NCI-H2227 treated with DMSO at 0.1 percent for 48 hours (cell line): ENCODE measurements at places on chromosomes 7 and 10.

DNA sequence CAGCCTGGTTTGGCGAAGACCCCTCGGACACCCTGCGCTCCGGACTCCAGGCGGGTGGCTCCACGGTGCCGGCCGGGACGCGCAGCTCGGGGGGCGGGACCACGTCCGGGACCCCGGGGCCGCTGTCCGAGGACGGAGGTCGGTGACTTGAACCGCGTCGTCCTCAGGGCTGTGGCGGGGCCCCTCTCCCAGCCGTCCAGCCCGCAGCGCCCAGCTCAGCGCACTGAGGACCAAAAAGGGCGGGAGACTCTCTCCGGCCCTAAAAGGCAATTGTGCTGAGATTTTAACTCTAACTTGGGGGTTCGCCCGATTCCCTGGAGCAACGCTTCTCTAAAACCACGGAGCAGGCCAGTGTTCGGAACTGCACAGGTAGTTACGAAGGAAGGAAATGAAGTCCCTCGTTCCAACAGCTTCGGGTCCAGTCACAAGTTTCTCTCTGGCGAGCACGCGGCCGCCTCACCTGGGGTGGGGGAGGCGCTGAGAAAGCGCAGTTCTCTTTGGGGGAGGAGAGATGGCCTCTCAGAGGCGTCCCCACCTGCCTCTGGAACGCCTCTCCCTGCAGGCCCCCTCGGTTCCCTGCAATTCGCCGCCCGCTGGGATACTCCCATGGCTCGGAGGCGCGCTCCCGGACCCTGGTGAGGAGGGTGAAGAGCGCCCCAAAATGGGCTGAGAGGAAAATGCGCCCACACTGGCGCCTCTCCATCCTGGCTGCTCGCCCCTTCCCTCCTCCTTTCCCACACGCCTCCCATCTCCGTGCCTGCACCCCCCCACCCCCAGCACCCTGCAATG is 352.7 kb downstream of the DNAJB6 start:
- no peak for DNase-seq

DNA sequence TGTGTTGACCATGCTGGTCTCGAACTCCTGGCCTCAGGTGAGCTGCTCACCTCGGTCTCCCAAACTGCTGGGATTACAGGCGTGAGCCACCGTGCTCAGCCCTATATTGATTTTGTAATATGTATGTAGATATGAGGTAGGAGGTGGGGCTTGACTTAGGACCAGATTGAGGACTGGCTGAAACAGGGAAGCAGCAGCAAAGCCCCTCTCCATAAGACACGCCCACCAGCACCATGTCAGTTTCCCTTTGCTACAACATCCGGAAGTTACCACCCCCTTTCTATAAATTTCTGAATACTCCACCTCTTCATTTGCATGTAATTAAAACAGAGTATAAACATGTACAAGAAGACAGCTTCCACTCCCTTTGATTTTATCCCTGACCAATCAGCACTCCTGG is 47.9 kb upstream of the MYL10 start:
- peak; percentile 72 for DNase-seq

DNA sequence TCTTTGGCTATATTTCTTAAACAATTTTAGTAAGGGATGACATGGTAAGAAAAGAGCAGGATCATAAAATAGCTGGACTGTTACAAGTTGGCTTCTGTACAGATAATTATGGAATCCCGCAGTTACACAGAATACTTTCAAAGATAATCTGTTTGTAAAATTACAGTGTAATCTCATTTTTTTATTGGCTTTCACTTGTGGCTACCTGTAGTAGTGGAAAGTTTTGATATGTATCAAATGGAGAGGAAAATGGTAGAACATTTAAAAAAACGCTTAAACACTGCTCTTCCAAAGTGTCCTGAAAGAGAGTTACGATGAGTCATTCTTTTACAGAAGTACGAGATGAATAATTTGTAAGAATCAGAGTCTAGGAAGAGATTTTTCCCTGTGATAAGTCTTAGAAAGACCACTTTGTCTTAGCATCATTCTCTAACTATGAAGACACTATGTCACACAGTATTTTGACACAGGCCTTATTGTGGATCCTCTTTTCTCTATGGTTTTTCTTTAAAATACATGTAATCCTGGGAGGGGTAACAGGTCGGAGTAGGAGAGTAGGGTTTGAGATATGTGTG is 215.0 kb upstream of the DKK1 start:
- no peak for DNase-seq

DNA sequence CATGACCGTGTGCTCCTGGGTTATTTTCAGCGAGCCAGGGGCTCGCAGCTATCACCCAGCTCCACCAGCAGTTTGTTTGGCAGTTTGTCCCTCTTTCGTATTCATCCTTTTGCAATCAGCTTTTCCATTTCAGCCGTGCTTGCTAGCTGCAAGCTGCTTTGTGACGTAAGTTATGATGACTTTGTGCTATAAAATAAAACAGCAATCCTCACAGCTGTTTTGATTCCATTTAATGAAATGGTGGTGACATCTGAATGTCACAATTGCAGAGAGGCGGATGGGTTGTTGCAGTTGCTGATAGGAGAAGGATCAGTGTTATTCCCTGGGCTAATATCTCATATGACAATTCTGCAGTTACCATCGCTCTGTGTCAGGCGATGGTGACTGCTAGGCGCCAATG is 251.7 kb downstream of the SNX10 start:
- no peak for DNase-seq

DNA sequence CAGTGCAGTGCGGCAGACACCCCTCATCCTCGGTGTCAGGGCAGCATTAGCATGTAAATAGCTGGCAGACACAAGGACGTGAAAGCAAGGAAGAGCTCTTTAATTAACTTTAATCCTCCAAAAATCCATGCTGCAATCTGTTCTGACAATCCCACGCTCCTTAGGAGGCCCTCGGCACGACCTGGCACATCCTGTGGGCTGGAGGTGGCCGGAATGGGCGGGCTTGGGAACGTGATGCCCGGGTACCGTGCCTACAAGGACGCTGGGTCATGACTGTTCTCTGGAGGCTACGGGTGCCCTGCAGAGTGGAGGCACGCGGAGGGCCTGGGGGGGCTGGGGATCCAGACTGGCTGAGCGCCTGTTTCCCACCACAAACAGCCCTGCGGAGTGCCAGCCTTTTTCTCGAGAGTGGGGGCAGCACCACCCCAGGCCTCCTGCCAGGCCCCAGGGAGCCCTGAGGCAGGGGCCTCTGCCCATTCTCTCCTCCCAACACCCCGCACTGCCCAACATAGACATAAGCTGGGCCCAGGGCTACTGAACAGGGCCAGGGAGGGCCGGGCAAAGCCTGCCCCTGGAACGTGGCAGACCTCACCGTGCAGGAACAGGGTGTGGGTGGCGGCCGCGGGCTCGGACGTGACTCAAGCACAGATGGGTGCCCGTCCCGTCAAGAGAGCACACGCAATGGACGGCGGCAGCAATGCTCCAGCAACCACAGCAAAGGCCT is 189.3 kb downstream of the MAD1L1 start:
- no peak for DNase-seq

DNA sequence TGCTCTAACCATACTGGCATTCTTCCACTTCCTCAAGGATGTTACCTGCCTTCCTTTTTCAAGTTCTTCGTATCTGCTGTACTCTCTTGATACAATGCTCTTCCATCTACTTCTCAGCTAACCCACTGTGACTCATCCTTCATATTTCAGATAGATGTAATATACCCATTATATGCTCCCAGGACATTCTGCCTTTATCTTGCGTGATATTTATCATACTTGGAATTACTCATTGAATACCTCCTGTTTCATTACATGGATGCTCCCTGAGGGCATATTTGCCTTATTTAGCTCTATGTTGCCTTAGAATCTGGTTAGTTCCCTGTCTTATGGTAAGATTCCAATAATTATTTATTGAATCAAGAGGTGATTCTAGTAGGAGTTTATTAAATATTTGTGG is 706.4 kb downstream of the SORCS3 start:
- DNase-seq: no peak

- DNase-seq: no peak
Observed at GRCh38 chr7:25765110-25765655, 386.8 kb upstream of the NFE2L3 start.

DNA sequence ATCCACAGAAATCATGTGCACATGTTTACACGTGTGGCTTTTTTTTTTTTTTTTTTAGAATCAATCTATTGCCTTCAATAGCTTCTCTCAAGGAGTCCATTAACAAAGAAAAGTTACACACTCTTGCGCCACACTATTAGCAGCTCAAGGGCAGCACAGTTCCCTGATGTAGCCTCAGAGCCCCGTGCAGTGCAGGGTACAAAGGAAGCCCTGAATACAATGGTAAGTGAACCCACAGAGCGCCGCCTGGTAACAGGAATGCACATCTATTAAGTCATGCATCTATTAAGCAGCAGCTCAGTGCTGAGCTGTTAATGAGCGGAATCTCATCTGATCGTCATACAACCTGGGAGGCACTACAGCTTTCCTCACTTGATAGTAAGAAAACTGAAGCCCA is 113.7 kb upstream of the PDLIM1 start:
- DNase-seq: no peak

DNA sequence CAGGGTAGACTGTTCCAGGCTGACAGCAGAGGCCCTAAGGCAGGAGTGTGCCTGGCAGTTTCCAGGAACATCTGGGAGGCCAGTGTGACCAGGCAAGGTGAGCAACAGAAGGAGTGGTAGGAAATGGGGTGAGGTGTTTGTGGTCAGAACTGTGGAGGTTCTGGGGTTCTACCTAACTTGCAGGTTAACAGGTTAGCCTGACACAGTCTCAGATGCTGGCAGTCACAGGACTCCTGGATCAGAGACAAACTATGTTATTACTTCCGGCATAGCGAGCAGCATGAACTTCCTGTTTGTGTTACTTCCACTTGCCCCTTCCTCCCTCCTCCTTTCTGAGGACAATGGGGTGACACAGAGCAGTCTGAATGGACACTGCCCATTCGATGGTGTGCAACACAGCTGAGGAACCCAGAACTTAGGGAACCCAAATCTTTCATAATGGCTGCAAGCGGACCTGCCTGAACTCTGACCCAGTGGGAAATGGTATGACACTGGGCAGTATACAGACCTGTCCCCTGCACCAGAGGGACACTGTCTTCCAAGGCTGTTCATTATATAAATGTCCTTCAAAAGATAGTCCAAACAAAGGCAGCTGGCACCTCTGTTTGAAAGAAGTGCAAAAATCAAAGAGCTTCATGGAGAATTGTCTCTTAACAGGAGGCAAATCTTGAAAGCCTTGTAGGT is 3.9 kb upstream of the SAR1A start:
- DNase-seq: no peak

GRCh38 chr7:116329686-116330503 is 119.6 kb downstream of the TES start:
- no peak for DNase-seq

- DNase-seq: no peak
Observed at GRCh38 chr10:82961864-82962263, 1086.9 kb downstream of the NRG3 start.

- DNase-seq: no peak
Observed at GRCh38 chr10:35347121-35347562, 10.8 kb downstream of the CCNY start.

DNA sequence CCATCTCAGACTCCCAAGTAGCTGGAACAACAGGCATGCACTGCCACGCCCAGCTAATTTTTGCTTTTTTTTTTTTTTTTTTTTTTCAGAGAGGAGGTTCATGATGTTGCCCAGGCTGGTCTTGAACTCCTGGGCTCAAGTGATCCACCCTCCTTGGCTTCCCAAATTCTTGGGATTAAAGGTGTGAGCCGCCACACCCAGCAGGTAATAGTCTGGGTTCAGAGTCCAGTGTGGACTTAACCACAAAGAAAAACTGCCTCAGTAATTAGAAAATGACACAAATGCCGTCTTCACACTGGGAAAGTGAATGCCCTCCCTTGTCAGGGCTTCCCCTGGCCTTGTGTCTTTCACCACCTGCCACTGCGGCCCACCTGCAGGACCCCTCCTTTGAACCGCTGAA is 101.1 kb downstream of the RAB11FIP2 start:
- DNase-seq: no peak

- no peak for DNase-seq
Observed at GRCh38 chr10:29955329-29955935, 104.0 kb downstream of the JCAD start.

DNA sequence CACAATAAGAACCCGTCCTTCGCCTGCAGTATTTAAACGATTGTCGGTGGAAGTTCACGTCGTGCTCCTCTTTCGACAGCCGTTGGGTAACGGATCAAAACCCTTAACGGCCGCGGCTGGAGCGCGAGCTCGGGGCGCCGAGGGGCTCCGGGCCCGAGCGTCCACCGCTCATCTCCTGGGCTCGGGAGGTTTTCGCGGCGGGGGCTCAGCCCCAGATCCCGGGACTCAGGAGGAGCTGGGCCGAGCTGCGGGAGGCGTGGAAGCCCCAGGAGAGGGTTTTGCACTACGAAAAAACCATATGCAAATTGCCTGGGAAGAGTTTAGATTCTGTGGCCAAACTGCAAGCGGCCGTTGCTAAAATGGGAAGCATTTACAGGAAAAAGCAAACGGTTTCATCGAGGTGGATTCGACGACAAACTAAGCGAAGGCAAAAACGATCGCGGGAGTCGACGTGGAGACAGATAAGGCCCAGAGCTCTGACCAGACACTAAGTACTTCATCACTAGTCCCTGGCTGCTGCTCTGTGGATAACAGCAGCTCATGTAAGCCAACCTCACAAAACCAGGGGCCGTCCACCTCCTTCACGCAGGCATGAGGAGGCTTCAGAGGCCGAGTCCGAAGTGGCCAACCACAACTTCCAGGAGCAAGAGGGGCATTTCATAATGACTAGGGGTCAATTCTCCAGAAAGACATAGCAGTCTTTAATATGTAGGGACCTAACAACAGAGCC is 129.7 kb downstream of the MARCHF5 start:
- no peak for DNase-seq

DNA sequence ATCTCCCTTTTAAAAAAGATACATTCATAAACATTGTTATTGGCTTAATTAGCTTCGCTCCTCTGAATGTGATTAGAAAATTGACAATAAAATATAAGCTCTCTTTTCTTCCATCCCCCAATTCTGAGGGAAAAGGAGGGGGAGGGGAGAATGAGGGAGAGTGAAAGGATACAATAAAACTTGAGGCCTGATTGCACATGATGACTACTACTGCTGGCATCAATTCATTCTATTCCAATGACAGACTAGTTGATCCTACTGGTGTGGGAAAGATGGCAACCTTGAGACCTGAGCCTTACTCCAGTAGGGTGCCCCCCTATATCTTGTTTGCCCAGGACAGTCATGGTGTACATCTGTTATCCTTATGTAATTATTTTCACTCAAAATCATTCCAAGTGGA is 4.5 kb upstream of the IQUB start:
- DNase-seq: no peak

DNA sequence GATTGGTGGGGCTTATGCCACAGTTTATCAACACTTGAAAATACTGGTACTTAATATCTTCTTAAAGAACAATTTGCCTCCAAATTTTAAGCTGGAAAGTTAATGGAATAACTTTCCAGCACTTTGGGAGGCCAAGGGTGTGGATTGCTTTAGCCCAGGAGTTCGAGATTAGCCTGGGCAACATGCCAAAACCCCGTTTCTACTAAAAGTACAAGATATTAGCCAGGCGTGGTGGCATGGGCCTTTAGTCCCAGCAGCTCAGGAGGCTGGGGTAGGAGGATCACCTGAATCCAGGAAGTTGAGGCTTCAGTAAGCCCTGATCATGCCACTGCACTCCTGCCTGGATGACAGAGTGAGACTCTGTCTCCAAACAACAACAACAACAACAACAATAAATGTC is 56.0 kb downstream of the PRF1 start:
- DNase-seq: no peak
